ENCODE measurements at places on chromosomes 11 and 22. TPM values are rescaled to one million over a fixed set of nuclear protein-coding genes. Genes with fewer than 3 reads are reported as not detected.

Gene PKNOX2
- total RNA-seq: 5.1 TPM

Gene RTN4RL2
- total RNA-seq: 19.2 TPM

Gene IGF2
- 32.5 TPM for total RNA-seq

Gene SHANK3
- 21.8 TPM for total RNA-seq

Gene CHADL
- 5.4 TPM for total RNA-seq

Gene SPTBN2
- 18.2 TPM for total RNA-seq

Gene GLB1L2
- total RNA-seq: 8.8 TPM

Gene MUC6
- total RNA-seq: 173 TPM

Gene TPST2
- total RNA-seq: 56.0 TPM

Gene DMC1
- total RNA-seq: 0.40 TPM

Gene DCPS
- total RNA-seq: 34.6 TPM

Gene EXT2
- total RNA-seq: 61.3 TPM

Gene RAPSN
- total RNA-seq: 0.35 TPM

Gene SLC29A2
- total RNA-seq: 19.0 TPM

Gene ALDH3B2
- 0.63 TPM for total RNA-seq

Gene CD81
- total RNA-seq: 746 TPM

Gene BEST1
- total RNA-seq: 2.8 TPM

Gene ETS1
- total RNA-seq: 39.4 TPM

Gene TMEM191C
- total RNA-seq: 2.8 TPM

Gene KBTBD3
- 10.8 TPM for total RNA-seq

Gene NXPE1
- total RNA-seq: not detected

Gene GAB4
- not detected for total RNA-seq

Gene SLC16A8
- total RNA-seq: 0.35 TPM

Gene KCNE3
- total RNA-seq: 71.8 TPM

Gene CHRNA10
- total RNA-seq: 1.8 TPM

Gene FAM181B
- 0.81 TPM for total RNA-seq

Gene PNPLA5
- total RNA-seq: not detected

Gene IRAG1
- 112 TPM for total RNA-seq

Gene UPK3A
- total RNA-seq: 0.40 TPM

Gene IGLL5
- total RNA-seq: 1.5 TPM
